ENCODE measurements at places on chromosomes 3 and 15. TPM values are rescaled to one million over a fixed set of nuclear protein-coding genes. Genes with fewer than 3 reads are reported as not detected.

Gene ZXDC
- 27.3 TPM for total RNA-seq

Gene GRK7
- total RNA-seq, result not detected

Gene BBX
- 30.1 TPM for total RNA-seq

Gene DUOXA2
- not detected for total RNA-seq

Gene FES
- total RNA-seq, result 10.5 TPM

Gene CHRNA3
- not detected for total RNA-seq

DNA sequence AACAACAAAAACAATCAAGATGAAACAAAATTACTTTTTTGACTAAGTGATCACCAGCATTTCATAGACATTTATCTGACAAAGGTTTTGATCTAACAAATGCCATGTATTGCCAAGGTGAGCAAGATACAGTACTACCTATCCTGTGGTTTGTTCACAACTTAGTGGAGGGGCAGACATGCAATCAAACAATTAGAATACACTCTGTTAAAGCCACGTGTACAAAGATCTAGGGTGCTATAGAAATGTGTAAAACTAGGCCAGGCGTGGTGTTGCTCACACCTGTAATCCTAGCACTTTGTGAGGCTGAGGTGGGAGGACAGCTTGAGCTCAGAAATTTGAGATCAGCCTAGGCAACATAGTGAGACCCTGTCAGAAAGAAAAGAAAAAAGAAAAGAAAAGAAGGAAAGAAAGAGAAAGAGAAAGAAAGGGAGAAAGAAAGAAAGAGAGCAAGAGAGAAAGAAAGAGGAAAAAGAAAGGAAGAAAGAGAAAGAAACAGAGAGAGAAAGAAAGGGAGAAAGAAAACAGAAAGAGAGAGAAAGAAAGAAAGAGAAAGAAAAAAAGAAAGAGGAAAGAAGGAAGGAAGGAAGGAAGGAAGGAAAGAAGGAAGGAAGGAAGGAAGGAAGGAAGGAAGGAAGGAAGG, 1.4 kb upstream of the TRIM69 start:
- no peak for DNase-seq
- H3K4me3 ChIP-seq, result peak overlapping the region; percentile 78
- peaks cover 25% of the 10 kb centered on the region for H3K36me3 ChIP-seq
- peaks cover 75% of the 10 kb centered on the region for H3K4me1 ChIP-seq

DNA sequence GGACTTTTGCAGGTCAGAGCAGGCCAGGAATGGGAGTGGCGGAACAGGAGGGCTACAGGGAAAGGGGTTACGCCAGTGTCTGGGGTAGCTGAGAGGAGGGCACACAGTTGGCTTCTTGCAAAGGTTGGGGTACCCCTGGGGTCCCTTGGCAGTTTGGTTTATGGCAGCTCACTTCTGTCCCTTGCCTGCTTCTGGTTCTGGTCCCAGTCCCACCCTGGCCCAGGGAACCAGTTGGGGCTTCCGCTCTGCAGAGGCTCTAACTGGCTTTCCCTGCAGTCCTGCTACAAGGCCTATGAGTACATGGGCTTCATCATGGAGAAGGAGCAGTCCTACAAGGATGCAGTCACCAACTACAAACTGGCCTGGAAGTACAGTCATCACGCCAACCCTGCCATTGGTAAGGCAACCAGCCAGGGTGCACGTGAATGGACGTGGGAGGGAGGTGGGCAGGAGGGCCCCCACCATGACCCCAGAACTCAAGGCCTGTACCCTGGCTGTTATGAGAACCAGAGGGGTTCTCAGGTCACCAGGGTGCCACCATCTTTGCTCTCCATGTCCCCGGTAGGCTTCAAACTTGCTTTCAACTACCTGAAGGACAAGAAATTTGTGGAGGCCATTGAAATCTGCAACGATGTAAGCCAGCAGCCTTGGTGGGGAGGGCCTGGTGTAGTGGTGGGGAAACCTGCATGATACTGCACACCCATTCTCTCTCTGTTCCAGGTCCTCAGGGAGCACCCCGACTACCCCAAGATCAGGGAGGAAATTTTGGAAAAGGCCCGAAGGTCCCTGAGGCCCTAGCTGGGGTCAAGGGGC, 15.2 kb downstream of the CSRNP1 start:
- H3K27me3 ChIP-seq, result peaks cover 2% of the 10 kb centered on the region
- no peak overlapping the region for H3K4me3 ChIP-seq
- peaks cover 21% of the 10 kb centered on the region for H3K36me3 ChIP-seq
- H3K4me1 ChIP-seq, result peaks cover 8% of the 10 kb centered on the region
- no peak for DNase-seq

DNA sequence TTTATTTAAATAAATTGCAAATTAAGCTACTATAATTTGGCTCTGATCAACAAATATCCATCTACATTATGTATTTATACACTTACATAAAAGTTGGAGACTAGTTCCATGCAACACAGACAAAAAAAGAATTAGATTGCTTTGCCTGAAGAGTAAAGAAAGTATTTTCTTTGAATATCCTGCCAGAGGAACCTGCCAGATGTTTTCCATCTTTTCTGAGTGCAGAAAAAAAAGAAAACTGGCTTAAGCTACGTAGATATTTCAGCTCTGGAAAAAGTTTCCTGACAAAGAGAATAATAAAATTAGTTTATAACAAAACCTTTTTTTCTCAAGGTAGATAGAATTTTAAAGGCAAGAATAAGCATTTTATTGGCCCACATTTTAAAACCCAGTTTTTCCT, 607.5 kb upstream of the NAALADL2 start:
- no peak overlapping the region for H3K27ac ChIP-seq
- no peaks in the 10 kb centered on the region for H3K4me1 ChIP-seq
- H3K4me3 ChIP-seq, result no peak overlapping the region
- no peaks in the 10 kb centered on the region for H3K27me3 ChIP-seq

DNA sequence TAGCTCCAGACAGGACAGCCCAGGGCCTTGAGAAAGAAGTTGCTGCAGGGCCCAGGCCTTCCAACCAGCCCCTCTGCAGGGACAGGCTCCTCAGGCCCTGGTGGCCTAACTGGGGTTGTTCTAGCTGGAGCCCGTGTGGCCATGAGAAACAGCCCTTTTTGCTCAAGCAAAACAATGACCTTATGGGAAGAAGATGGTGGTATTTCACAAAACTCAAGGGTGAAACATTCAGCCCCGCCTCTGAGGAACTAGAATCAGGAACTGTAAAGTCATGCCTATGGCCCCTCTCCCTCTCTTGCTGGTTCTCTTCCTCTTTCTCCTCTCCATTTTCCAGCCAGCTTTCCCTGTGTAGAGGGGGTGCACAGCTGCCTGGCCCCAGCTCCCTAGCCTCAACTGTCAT, 273.3 kb downstream of the RPLP1 start:
- H3K4me1 ChIP-seq, result peaks cover 94% of the 10 kb centered on the region
- peaks cover 2% of the 10 kb centered on the region for H3K27me3 ChIP-seq
- peak overlapping the region; percentile 48 for H3K27ac ChIP-seq

GRCh38 chr15:35546511-35547381, 781 bp upstream of the DPH6 start:
- H3K36me3 ChIP-seq, result no peaks in the 10 kb centered on the region
- H3K4me1 ChIP-seq, result peaks cover 22% of the 10 kb centered on the region
- DNase-seq, result no peak
- H3K27ac ChIP-seq, result peak overlapping the region; percentile 96

DNA sequence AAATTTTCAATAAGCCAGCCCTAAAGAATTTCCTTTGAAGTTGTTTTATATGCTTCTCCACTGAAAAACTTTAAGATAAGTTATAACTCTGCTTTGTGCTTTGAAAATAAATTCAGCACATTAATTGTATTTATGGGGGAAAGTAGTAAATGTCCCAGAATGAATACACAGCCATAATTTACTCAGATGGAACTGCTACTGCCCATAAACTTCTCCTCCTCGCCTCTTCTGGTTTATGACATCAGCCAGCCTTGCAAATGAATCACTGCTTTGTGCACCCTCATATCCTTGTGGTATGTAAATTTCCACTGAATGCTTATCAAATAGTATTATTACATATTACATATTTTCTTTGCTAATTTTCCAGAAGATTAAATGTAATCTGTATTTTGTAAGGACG, 302.0 kb downstream of the DIPK2A start:
- no peaks in the 10 kb centered on the region for H3K27me3 ChIP-seq
- no peak for DNase-seq
- no peak overlapping the region for H3K4me3 ChIP-seq
- no peak overlapping the region for H3K27ac ChIP-seq
- H3K4me1 ChIP-seq, result no peaks in the 10 kb centered on the region
- H3K36me3 ChIP-seq, result no peaks in the 10 kb centered on the region

GRCh38 chr3:122646146-122646988, 34.3 kb upstream of the PARP14 start:
- H3K4me3 ChIP-seq, result no peak overlapping the region
- H3K36me3 ChIP-seq, result peaks cover 11% of the 10 kb centered on the region
- peaks cover 19% of the 10 kb centered on the region for H3K27me3 ChIP-seq
- H3K27ac ChIP-seq, result no peak overlapping the region

GRCh38 chr3:44128057-44128775, 113.5 kb upstream of the TOPAZ1 start:
- H3K27ac ChIP-seq, result peak overlapping the region; percentile 56
- no peak for DNase-seq
- peaks cover 29% of the 10 kb centered on the region for H3K27me3 ChIP-seq
- H3K4me3 ChIP-seq, result no peak overlapping the region
- H3K4me1 ChIP-seq, result peaks cover 41% of the 10 kb centered on the region

- H3K27ac ChIP-seq, result no peak overlapping the region
- H3K36me3 ChIP-seq, result no peaks in the 10 kb centered on the region
- no peaks in the 10 kb centered on the region for H3K27me3 ChIP-seq
- no peak overlapping the region for H3K4me3 ChIP-seq
- DNase-seq, result no peak
These were observed 174.2 kb downstream of the NEK10 start for GRCh38 chr3:27194861-27195483.

Measured in activated CD8-positive, alpha-beta T cell treated with anti-CD3 and anti-CD28 coated beads, Interleukin-2, amount 10 ng/mL, durations not matched to agents 7 days and 5 days (primary cell).